LHCN-M2 (cell line): ENCODE measurements at places on chromosomes 7 and 10. TPM values are rescaled to one million over a fixed set of nuclear protein-coding genes. Genes with fewer than 3 reads are reported as not detected.

SDHAF3 gene
- total RNA-seq = 23.0 and 34.6 TPM in 2 replicates

LIPN gene
- total RNA-seq = not detected in 2 replicates

VWA2 gene
- not detected in 2 replicates for total RNA-seq

TRIM4 gene
- 29.7 and 32.5 TPM in 2 replicates for total RNA-seq

DNA sequence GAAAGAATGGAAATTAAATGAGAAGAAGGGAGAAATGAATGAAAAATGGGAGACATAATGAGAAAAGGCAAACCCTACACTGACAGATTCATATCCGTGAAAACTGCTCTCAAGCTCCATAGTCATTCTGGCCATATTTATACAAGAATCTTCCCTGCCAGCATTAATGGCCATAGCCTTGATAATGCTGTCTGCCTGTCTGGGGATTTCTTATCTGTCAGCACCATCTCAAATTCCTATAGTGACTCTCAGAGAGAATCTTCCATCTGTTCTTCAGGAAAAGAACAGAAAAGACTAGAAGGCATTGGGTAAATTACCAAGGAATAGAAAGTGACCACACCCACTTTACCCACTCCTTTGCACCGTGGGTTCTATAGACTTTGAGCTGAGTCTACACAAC lies 295.9 kb downstream of the PLXNA4 start:
- no peak for DNase-seq

DNA sequence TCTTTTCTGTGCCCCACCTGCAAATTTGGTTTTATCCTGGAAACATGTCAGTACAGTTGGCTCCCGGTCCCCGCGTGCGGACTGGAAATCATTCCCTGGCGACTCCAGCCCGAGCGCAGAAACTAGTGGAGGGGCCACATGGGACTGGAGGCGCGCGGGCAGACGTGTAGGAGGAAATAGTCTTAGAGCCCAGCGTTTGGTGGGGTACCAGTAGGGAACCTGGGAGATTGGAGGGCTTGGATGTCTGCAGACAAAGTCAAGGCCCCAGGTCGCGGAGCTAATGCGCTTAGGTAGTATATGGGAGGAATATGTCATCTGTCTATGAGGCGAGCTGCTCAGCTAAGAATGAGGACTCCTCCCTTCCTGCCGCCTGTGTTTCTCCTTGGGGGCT lies 1.3 kb downstream of the GALNT17 start:
- DNase-seq = no peak

DNA sequence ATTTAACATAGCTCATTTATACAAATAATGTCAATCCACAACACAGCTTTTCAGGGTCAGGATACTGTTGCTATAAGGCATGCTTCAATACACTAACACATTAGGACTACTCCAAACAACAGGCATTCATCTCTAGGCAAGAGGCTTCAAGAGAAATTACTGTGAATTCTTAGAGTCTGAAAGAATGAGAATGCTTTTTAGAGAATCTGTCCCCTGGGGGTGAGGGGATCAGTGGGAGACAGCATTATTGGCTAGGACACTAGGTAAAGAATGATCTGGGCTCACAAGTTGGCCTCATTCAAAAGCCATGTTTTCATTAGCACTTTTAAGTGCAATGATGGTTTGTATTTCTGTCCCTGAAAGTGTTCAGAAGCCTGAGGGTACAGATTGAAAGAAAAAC lies 132.6 kb downstream of the SEMA3D start:
- no peak for DNase-seq

DNA sequence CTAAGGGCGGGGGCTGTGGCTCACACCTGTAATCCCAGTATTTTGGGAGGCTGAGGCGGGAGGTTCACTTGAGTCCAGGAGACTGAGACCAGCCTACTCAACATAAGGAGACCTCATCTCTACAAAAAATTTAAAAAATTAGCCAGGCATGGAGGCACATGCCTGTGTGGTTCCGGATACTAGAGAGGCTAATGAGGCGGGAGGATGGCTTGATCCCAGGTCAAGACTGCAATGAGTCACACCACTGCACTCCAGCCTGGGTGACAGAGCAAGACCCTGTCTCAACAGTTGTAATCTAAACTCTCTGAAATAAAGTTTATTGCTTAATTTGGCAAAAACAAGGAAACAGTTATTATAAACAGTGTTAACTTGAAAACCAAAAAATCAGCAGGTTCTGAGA lies 123.3 kb downstream of the USP6NL start:
- peak; percentile 26 for DNase-seq

DNA sequence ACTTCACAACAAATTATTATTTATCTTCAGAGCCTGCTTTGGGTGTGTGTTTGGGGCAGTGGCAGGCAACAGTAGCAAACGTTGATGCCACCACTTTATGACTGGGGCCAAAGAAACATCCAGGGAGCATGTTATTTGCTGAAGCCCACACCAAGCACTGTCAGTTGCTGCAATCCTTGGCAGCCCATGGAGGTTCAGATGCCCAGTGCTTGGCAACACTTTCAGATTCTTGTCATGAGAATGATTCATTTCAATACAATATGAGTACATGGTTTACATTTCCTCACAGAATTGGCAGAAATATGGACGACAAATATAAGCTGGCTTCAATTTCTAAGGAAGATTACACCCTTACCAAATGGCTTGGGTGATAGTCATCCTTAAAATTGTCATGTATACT lies 46.5 kb upstream of the GLI3 start:
- peak; percentile 7 for DNase-seq
